Fibroblast of lung (primary cell): ENCODE measurements at places on chromosomes 7 and 10. TPM values are rescaled to one million over a fixed set of nuclear protein-coding genes. Genes with fewer than 3 reads are reported as not detected.

NOBOX gene
- not detected in 2 replicates for total RNA-seq

KLF14 gene
- under 0.01 TPM in 2 replicates for total RNA-seq

FAM237B gene
- total RNA-seq = under 0.01 TPM in 1 of 2 replicates, not detected in the other

STAMBPL1 gene
- total RNA-seq = 41.3 and 45.6 TPM in 2 replicates

ADRB1 gene
- not detected in 2 replicates for total RNA-seq

WNT2 gene
- 1.7 and 3.9 TPM in 2 replicates for total RNA-seq

PRSS37 gene
- total RNA-seq = not detected in 2 replicates

CLDN4 gene
- under 0.01 and 0.26 TPM in 2 replicates for total RNA-seq

CCDC3 gene
- 0.26 and 0.33 TPM in 2 replicates for total RNA-seq

PCDH15 gene
- total RNA-seq = under 0.01 and 0.26 TPM in 2 replicates

SPACDR gene
- under 0.01 and 0.50 TPM in 2 replicates for total RNA-seq
